Memory B cell (primary cell): ENCODE measurements at places on chromosomes 3 and 15.

GRCh38 chr15:96960711-96961480 lies 630.4 kb downstream of the NR2F2 start:
- no peak for DNase-seq

GRCh38 chr15:48126667-48127355 lies 6.0 kb downstream of the SLC24A5 start:
- DNase-seq = no peak

DNA sequence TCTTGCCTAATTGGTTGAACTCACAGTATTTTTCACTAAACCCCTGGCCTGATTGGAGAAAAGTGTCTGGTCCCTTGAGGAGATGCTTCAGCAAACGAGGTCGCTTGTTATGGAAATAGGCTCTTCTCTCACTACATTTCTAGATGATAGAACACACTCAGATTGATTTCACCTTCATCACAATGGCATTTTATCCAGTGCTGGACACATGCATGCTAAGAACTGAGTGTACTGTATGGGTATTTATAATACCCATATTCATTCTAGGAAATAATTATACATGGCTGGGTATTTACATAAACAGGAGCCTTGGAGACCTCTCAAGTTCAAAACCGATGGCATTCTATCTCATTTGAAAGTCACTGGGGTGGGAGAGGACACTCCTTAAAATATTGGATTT lies 444.9 kb downstream of the LPP start:
- DNase-seq = no peak

GRCh38 chr15:89675606-89676005 lies 3.6 kb downstream of the PLIN1 start:
- no peak for DNase-seq

GRCh38 chr15:90165659-90166489 lies 35.3 kb upstream of the SEMA4B start:
- DNase-seq = no peak
